Activated naive CD4-positive, alpha-beta T cell treated with anti-CD3 and anti-CD28 coated beads, Interleukin-2, amount 50 U/mL, for 72 hours (primary cell): ENCODE measurements at places on chromosomes 11 and 22.
A peak's percentile ranks its signal among the peaks of the same experiment; 100 is the strongest.

- DNase-seq: no peak
Measured at GRCh38 chr11:92267278-92267677, 42.7 kb downstream of the FAT3 start.

DNA sequence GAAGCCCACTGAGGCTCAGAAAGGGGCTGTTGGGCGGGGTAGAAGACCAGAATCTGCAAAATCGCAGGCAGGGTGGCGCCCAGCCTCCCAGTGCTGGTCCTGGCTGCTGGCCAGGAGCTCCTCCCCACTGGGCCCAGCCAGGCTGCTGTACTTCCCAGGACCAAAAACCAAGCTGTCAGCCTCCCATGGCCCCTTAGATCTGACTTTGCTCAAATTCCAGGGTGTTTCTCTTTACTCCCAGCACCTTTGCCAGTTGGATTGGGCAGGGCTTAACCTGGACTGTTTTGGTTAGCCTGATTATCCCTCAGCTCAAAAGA is 44.2 kb upstream of the WEE1 start:
- DNase-seq: no peak

DNA sequence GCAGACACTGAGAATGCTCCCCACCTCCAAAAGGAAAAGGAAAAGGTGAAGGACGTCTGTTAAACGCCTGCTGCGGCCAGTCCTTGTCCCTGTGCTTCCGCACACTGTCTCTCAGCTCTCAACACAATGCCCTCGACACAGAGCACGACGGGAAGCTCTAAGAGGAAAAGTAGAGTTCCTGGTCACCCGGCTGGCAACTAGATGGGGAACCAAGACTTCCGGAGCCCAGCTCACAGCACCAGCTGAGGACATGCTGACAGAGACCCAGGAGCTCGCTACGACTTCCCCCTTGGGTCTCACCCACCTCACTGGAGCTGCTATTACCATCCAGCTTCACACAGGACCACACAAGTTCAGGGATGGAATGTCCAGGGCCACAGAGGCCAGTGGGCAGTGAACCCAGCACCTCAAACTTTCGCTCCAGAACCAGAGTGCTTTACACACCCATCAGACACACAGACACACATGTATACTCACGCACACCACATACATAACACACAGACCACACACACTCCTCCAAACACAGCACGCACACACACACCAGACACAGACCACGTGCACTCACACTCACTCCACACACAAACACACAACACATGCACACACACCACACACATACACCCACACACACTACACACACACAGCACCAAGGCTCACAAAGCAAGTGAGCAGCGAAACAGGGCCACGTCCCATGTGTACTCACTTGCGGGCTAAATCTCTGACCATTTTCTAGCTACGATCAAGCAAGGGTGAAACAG is 9.6 kb downstream of the SULT4A1 start:
- DNase-seq: peak; percentile 33

- DNase-seq: no peak
Measured at GRCh38 chr11:20248121-20248772, 88.0 kb upstream of the DBX1 start.

GRCh38 chr22:42192547-42192946 is 61.9 kb upstream of the CYP2D6 start:
- no peak for DNase-seq

DNA sequence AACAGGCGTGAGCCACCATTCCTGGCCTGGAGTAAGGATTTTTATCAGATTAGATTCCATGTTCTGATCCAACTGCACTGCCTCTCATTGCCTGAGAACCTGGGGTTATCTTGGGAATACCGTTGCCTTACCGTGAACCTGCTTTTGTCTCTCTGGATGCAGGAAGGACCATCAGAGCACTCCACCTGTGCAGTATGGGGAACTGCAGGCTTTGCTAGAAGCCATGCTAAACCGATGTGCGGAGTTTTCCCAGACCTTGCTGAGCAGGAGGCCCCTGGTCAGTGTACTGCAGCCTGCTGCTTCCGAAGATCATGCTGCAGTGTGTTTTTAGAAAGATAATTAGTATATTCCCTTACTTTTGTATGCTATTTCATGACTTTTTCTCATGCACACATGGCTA is 43.6 kb downstream of the MEI1 start:
- DNase-seq: no peak

- no peak for DNase-seq
Measured at GRCh38 chr11:73154178-73154577, 12.1 kb upstream of the FCHSD2 start.

GRCh38 chr11:119993722-119994121 is 144.2 kb downstream of the TRIM29 start:
- no peak for DNase-seq

DNA sequence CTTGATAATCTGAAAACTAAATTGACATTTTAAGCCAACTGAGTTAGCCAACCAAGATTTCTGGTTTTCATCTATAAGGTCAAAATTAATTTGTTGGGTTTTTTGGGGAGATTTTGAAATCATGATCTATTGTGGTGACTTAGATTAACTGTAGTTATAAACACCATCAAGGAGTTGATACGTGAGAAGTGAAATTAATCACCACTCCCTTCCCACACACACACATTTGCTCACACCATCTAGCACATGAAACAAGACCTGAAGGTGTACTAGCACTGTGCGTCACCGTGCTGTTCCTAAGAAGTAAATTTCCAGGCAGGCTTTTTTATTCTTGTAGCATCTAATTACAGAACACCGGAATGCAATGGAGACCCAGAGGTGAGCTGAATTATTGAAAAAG is 2.1 kb downstream of the OR5B21 start:
- DNase-seq: no peak

DNA sequence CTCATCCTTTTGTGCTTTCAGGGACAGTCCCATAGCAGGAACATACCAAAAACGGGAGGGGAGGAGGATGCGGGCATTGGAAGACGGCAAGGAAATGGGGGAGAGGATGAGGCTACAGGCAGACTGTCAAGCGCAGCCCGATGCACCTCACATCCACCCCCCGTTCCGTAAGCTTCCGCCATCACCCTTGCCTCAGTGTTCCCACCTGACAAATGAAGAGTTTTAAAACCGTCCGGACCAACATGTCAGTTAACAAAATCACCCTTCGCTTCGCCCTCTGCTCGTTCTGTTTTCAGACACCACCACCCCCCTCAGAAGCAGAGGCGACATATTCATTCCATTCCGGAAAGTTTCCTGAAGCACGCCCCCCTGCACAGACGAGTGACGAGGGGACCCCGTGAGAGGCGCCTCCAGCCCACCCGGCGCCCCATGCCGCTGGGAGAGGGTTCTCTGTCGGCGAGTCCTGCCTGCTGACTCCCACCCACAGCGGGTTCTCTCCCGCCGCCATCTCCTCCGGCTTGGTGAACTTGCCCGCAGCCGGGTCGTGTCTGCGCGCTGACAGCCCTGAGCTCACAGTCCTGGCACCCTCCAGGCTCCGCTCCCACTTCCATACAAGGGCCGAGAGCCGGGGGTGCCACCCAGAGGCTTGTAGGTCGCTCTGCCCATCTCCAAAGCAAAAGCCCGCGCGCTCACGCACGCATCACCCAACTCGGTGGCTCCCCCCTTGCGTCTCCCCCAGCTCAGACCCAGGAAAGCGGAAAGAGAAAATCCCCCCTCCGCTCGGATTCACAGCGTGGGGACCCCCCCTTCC is 1.5 kb downstream of the IGSF9B start:
- peak; percentile 34 for DNase-seq

GRCh38 chr22:43299736-43300135 is 43.4 kb downstream of the SCUBE1 start:
- DNase-seq: no peak

GRCh38 chr22:50018608-50019285 is 6.2 kb upstream of the IL17REL start:
- DNase-seq: peak; percentile 57
